GM12864 (cell line): ENCODE measurements at places on chromosomes 6 and 20.
A peak's percentile ranks its signal among the peaks of the same experiment; 100 is the strongest.

- no peak for DNase-seq
Measured at GRCh38 chr20:38392356-38392755, 42.8 kb downstream of the SNHG17 start.

- peak; percentile 69 for DNase-seq
Measured at GRCh38 chr6:42043787-42044475, 6.4 kb upstream of the TAF8 start.

GRCh38 chr6:147201885-147202515 is 2.2 kb upstream of the STXBP5 start:
- peak; percentile 45 for DNase-seq

- DNase-seq, result no peak
Measured at GRCh38 chr6:112061605-112062004, 7.7 kb downstream of the CCN6 start.

- no peak for DNase-seq
Measured at GRCh38 chr6:112004201-112005012, 49.5 kb upstream of the CCN6 start.

DNA sequence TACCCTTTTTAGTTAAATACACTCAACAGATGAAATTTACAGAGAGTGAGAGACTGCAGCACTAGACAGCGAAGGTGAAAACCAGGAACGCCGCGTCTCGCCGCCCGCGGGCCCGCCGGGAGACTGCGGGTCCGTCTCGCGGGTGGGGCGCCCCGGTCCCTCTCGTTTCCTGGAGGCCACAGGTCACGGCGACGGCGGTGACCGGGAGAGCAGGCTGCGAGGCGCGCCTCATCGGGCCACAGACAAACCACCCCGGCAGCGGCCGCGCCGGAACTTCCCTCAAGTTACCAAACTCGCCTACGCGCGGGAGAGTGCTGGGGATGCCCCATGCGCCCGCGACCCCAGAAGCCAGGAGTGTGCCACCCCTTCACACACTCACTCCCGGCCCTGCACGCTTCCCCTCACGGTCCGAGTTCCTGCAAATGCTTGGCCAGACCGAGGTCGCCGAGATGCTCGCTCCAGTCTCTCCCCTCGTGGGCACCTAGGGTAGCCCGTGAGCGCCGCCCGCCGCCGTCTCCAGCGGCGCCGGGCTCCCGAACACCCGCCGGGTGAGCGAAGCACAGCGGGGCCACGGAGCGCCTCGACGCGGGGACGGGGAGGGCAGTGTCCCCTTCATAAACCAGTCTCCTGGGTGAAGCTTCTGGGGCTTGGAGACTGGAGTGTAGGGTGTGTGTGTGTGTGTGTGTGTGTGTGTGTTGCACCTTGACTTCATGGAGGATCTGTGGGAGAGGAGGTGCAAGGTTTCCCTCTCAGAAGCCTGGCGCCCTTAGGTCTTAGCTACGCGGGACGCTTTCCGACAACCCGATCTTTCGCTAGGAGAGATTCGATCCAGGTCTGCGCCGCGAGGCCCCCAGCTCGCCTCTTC is 1.4 kb downstream of the BACH2 start:
- no peak for DNase-seq

- DNase-seq, result no peak
Measured at GRCh38 chr6:4568138-4568537, 208.1 kb upstream of the CDYL start.

GRCh38 chr6:129711271-129711631 is 1.3 kb upstream of the ARHGAP18 start:
- no peak for DNase-seq

- no peak for DNase-seq
Measured at GRCh38 chr20:31681769-31682168, 40.9 kb downstream of the BCL2L1 start.

DNA sequence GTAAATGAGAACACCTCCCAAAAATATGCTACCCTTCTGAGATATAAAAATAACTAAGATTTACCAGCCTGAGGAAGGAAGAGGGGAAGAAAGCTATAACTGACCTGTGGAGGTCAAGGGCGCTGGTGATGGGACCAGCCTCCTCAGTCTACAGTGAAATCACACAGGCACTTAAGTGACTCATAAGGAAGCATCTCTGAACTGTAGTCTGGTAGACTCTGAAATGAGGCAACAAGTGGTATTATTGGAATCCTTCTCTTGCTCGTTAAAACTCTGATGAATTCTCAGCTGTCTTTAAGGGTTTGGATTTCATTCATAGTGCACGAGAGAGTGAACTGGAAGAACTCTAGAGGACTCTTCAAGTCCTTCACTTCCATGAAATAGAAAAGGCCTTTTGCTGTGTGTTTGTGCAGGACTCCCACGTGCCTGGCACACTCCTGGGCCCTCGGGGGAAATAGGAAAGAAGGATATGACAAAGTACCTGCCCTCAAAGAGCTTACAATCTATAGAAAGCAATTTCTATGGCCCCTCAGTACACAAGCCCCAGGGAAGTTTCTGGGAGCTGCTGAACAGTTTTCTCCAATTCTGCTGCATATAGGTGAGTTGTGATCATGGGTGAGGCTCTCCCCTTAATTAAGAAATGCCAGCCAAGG is 231.8 kb upstream of the RREB1 start:
- no peak for DNase-seq

- DNase-seq, result no peak
Measured at GRCh38 chr20:50259705-50260478, 69.3 kb downstream of the CEBPB start.

DNA sequence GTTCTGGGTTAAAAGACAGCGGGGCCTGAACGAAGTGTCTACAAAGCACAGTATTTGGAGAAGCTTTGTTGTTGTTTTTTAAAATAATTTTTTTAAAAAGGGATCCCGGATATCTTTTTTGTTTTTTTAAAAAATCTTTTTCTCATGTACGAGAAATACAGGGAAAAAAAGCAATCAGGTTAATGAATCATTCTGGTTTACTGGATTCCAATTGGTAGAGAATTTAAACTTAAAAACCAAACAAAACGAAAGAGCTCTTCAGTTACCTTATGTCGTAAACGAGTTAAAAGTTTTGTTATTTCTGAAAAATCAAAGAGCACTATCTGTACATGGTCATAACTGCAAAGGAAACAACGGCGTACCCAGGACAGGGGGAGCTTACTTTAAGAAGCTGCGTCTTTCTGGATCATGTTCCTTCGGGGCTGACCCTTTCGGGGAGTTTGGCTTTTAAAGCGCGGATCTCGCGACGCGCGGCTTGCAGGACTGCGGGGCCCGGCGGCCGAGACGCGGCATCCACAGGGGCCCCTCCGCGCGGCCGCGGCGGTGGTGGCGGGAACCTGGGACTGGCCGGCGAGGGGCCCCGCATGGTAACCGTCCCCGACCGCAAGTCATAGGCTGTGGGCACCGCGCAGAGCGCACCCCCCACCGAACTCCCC is 927 bp downstream of the IL20RA start:
- no peak for DNase-seq

DNA sequence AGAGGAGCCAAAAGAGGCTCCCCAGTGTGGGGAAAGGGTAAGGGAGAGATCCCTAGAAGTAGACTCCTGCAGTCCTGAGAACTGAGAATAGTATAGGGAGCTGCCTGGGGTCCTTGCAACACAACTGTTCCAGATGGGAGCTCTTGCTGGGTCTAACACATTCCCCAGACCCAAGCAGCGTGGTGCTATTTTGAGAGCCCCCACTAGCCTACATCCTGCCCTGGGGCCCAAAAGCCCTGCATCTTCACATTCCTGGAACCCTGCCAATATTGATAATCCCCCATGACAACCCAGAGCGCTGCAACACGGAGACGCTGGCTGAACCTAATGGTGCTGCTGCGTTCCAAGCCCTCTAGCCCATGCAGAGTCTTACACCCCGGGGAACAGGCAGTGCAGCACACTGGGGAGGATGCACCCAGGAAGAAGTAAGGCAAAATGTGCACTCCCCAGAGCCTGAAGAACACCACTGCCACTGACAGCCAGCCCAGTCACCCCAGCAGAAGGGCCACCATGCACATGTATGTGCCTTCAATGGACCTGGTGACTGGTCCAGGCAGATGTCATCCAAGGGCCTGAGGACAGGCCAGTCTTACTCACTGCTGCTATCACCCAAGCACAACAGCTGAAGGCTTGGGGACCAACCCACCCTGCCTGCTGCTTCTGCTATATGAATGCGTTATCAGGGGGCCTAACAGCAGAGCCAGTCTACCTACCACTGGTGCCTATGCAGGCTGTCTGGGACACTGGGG is 7.0 kb upstream of the RNF217 start:
- no peak for DNase-seq

- no peak for DNase-seq
Measured at GRCh38 chr20:19327401-19327800, 115.0 kb downstream of the SLC24A3 start.

GRCh38 chr6:163496205-163496604 is 81.7 kb downstream of the QKI start:
- DNase-seq, result no peak

DNA sequence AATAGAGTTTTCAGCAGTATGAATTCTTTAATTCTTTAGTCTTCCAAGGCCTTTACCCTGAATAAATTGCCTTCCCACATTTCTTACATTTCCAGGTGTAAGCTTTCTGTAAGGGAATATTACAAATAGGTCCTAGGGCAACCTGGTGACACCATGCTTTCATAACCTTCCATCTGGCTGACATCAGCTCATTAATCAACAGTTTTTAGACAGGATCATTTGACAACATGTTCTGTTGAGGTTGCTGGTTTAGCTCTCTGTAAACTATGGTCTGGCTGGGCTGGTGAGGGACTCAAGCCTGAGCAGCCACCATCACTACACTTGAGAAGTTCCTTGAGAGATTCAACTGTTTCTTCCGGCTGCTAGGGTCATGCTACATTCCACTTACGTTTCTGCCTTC is 19.2 kb downstream of the FAM229B start:
- no peak for DNase-seq

GRCh38 chr6:45049188-45049843 is 278.8 kb upstream of the RUNX2 start:
- no peak for DNase-seq

DNA sequence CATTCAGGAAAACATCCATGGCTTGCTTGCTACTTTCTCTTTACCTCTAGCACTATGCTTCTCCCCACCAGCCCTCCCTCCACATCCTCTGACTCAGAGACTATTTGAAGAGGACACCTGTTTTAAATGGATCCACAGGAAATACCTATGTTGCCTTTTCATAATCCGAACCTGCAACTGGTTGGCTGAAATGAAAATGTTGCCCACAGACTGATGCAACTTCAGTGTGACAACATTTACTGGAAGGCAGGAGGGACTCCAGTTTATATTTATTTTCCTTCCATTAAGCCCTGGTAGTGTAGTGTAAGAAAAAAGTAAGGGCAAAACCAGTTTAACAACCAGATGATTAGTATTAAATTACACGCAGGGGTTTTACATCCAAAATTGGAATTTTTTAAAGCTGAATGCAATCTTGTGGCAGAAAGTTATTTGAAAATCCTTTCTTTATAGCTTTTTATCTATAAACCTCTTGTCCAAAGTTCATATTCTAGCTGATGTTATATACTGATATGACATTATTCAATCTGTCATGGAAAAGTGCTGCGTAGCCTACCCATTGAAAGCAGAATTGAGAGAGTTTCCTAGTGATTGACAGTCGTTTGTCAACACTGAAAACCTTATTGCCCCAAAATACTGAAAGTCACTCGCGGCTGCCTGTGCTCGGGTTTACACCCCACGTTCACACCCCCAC is 881 bp upstream of the AIG1 start:
- DNase-seq, result no peak

- no peak for DNase-seq
Measured at GRCh38 chr6:28974505-28974904, 30.6 kb downstream of the ZNF311 start.

DNA sequence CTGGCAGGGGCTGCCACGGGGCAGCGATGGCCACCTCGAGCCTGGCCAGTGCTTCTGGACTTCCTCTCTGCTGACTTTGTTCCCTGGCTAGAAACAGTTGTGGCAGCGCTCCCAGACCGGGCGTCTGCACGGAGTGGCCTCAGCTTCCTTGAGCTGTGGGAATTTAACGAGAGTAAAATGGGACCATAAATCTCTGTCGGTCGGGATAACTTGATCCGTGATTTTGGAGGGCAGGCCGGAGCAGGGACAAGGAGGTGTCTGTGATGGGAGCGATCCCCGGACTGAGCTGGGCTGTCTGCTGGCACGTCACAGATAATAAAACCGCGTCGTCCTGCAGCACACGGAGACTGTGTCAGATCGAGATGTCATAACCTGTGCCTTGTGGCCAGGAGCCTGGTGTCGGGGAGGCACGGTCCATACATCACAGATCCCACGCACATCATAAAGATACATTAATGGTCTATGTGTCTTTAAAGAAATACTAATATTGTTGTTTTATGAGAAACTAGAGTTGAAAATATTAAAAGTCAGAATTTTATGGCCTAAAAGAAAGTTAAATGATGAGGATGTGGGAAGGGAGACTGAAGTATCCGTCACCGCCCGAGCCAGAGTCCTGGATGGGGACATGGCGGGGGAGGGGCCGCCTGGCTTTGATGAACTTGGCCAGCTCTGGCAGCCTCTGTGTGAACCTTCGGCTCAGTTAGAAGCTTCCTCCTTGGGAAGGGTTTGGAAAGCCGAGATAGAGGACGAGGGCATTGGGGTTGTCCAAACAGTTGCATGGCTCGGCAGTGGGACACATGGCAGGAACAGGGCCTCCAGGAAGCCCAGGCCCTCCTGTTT is 6.5 kb upstream of the RBBP8NL start:
- no peak for DNase-seq

DNA sequence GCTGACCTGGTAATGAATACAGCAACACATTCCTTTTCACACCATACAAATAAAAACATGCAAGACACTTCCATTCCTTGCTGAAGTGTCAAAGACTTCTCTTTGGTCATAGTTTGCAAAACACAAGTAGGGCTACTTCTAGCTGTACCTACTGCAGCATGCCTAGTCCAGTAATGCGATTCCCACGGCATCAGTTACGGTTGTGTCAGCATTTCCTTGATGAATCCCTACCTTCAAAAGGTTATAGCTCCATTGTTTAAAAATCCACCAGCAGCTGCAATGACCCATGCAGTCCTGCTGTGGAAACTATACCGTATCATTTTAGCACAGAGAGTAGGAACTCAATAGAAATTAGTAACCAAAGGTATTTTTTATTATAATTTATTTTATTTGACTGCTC is 1371.5 kb downstream of the EPHA7 start:
- DNase-seq, result no peak

- DNase-seq, result no peak
Measured at GRCh38 chr6:170165085-170165470, 125.8 kb downstream of the DLL1 start.

- DNase-seq, result no peak
Measured at GRCh38 chr6:55897346-55897745, 22.0 kb upstream of the BMP5 start.

- no peak for DNase-seq
Measured at GRCh38 chr6:107757910-107758309, 66.2 kb downstream of the SCML4 start.

DNA sequence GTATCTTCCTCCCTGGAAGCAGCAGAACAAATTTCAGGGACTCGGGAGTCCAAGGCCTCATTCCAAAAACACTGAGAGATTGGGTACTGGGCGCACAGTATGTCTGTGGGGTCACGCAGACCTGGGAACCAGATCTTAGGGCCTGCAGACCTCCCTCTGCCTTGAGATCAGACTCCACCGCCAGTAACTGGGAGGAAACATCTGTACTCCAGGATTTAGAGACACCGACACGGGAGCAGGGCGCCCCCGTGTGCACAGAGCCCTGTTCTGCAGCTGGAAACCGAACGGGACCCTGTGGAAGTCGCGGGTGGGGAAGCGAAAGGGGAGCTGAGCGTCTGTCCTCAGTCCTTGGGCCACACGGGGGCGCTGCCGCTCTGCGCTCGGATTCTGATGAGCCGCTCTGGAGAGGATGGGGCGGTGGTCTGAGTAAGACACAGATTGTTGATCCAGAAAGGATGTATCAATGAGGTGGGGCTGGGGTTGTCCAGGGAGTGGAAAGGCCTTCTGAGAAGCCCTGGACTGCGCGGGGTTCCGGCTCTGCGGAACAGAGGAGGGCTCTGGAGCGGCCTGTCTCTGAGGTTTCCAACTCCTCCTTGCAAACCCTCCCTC is 35.7 kb upstream of the HLA-E start:
- DNase-seq, result peak; percentile 22
